ENCODE measurements at places on chromosomes 13 and 19.
A peak's percentile ranks its signal among the peaks of the same experiment; 100 is the strongest.

GRCh38 chr13:96744367-96745331 is 249.6 kb downstream of the OXGR1 start:
- DNase-seq: no peak

DNA sequence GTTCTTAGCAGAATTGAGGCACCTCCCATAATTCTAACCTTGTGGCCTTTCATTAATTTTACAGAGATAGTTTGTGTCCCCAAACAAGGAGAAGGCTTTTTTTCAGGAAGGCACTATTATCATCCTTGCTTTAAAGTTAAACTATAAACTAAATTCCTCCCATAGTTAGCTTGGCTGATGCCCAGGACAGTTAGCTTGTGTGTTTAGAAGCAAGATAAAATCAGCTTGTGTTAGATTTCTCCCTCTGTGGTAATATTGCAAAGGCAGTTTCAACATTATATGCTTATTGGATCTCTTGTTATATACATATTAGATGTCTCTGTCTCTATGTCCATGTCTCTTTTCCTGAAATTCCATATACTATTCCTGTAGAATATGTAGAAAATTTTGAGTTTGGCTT is 342.7 kb downstream of the TBC1D4 start:
- DNase-seq: no peak

- DNase-seq: peak; percentile 40
These were observed 275.6 kb downstream of the DCLK1 start for GRCh38 chr13:35855531-35856019.

DNA sequence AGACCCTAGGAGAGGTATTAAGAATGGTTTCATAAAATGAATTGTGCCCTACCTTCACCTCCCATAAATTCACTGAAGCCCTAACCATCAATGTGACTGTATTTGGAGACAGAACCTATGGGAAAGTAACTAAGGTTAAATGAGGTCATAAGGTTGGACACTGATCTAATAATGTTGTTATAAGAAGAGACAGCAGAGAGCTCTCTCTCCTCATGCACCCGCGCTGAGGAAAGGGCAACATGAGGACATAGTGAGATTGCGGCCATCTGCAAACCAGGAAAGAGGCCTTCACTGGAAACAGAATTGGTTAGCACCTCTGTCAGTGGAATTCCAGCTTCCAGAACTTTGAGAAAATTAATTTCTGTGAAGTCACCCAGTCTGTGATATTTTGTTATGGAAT is 1396.1 kb upstream of the MIR17HG start:
- no peak for DNase-seq

GRCh38 chr19:41426952-41427646 is at the start of gene B3GNT8:
TSS of gene B3GNT8 (minus strand) at chr19:41427374. CDS start at chr19:41426778, 596 bp downstream.
- DNase-seq: peak; percentile 88

GRCh38 chr19:31334849-31335624 is 14.2 kb downstream of the TSHZ3 start:
- no peak for DNase-seq

DNA sequence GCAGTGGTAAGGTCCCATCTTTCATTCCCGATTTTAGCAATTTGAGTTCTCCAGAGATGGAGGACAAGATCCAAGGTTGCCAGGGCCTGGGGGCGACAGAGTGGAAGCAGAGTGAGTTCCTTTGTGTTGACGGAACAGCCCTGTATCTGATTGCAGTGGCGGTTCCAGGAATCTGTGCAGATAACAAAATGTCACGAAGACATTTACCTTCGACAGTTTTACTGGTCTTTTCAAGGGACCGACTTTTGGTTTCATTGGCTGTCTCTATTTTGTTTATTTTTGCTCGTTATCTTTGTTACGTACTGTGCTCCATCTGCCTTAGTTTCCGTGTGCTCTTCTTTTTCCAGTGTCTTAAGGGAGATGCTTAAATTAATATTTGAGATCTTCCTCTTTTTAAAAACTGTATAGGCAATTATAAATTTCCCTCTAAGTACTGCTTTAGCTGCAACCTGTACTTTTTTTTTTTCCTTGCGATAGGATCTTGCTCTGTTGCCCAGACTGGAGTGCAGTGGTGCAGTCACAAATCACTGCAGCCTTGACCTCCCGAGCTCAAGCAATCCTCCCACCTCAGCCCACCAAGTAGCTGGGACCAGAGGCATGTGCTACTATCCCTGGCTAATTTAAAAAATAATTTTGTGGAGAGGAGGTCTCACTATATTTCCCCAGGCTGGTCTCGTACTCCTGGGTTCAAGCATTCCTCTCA is 23.2 kb downstream of the KDM4B start:
- DNase-seq: no peak

DNA sequence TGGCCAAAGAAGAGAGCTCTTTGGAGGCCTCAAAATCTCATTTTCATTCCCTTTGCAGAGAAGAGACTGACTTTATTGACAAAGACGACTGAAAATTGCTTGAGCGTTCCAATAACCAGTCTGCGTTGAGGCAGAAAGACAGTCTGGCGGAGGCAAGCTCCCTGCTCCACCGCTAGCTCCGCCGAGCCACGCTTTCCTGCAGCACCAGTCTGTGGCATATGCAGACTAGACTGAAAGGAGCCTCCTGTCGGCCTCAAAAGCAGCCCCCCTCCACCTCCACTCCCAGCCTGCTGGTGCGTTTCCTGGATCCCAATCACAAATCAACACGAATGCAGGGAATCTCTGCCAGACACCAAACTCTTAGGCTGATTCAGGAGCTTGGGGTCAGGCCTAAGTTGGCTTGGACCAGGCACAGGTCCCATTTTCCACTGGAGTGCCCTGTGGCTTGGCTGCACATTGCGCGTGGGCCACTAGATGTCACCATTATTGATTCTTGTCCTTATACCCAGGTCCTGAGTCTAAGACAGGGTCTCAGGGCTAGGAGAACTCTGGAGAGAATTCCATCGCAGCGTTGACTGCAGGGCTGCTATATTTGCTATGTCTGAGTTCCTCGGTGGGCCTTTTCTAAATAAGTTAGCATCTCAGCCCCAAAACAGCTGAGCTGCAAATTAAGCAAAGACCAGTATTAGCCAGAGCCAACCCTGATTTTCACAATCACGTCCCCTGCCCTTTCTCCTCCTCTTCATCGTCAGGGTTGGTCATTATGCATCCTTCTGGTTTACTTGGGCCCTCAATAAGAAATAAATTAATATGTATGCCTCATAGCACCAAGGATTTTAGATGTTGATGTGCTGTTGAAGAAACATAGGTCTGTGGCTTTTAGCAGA is 5.2 kb upstream of the ZNF507 start:
- peak; percentile 72 for DNase-seq

GRCh38 chr13:97339988-97340749 is 93.8 kb upstream of the RAP2A start:
- no peak for DNase-seq

DNA sequence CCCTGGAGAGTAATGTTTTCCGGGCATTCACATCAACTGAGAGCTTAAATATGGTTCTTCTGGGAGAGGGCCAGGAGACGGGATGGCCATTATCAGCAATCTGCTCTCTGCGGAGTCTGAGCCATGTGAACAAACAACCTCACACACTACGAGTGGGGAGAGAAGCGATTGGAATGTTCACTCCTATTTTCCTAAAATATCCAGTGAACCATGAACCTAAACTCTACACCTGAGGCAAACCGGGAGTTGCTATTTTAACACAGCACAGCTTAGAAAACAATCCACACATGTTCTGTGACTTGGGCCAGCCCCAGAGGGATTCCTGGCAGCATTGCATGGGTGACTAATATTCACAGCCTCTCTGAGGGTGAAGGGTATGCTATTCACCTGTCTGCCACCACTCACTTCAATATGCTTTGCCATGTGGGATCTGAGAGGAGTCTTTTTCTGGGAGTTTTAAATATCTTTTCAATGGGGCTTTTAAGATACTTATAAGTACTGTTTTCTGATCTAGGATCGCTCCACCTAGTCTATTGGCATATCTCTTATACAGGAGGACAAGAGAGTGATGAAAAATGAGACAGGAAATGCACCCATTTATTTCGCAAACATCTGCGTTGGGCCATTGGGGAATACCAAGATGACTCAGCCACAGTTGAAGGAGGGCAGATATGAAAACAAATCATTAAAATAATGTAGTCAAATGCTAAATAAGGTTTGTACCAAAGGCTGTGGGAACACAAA is 72.6 kb upstream of the SERP2 start:
- DNase-seq: peak; percentile 38

GRCh38 chr13:80348314-80348713 is 7.4 kb upstream of the SPRY2 start:
- DNase-seq: no peak

DNA sequence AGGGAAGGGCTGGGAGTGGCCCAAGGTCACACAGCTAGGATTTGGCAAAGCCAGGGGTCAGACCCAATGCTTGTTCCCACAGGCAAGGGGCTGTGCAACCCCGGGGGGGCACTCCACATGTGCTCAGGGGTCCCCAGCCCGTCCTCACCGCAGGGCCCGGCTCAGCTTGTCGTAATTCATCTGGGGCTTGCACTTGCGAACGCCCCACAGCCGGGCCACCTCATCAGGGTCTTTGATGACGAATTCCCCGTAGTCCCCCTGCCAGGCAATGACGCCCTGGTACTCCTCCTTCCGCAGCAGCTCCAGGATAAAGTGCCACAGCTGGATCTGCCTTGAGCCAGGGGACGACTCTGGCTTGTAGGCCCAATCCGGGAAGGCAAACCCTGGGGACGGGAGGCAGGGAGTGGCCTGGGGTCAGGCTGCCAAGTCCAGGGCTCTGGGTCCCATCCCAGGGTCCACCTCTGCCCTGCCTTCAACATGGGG is 4.7 kb downstream of the ERF start:
- no peak for DNase-seq

GRCh38 chr19:53646144-53646543 is 14.3 kb downstream of the DPRX start:
- no peak for DNase-seq

GRCh38 chr19:2691951-2692350 is 10.5 kb downstream of the GNG7 start:
- no peak for DNase-seq

GRCh38 chr13:98447881-98448641 is 128.8 kb downstream of the STK24 start:
- DNase-seq: peak; percentile 43

- no peak for DNase-seq
These were observed 3.9 kb upstream of the IL12RB1 start for GRCh38 chr19:18090545-18091216.

DNA sequence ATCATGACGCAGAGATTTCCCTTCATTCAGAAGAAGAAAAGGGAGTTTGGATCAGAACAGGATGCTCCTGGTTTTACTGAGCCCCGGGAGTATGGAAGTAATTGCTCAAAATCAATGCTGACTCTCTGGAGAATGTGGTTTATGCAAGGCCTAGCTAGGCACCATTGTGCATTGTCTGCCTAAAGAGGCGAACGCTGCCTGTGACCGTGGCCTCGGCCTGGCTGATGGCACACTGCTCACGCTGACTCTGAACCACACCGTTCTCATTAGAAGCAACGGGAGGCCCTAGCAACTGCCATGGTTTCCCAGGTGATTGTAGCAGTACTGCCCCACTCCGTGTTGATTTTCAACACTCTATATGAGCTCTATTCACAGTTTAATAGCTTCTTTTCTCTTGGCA is 41.7 kb upstream of the UBL3 start:
- no peak for DNase-seq

DNA sequence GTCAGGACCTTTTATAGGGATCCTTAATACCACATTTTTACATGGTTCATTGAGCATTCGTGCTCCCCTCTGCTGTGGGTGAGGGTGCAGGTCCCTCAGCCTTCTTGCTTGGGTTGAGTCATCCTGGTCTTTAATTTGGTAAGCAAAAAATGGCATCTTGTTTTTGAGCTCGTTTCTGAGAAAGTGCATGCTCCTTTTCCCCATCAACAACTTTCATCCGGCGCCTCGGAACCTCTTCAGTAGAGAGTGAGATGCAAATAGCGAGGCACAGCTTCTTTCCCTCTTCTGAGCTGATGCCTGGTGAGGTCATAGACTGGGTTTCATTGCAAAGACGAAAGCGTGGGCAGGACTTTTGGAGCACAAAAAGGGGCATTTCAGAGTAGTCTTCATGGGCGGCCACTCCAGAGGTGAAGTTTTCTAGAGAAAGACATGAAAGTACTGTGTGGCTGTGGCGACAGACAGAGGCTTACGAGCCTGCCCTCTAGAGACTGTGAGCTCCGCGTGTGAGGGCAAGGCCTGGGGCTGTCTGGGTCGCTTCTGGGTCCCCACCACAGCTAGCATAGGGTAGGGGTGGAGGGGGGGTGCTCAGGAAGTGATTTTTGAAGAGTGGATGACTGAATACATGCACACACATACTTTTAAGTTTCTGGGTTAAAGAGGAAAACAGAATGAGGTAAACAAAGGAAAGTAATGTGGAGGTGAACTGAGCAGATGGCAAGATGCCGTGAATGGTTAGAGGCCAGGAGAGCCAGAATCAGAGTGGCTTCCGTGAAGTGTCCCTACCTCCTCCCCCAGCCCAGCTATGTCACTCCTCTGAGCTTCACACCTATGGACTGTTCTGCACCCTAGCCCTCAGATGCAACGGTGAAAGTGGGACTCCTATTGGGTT is 44.3 kb downstream of the BBC3 start:
- no peak for DNase-seq

DNA sequence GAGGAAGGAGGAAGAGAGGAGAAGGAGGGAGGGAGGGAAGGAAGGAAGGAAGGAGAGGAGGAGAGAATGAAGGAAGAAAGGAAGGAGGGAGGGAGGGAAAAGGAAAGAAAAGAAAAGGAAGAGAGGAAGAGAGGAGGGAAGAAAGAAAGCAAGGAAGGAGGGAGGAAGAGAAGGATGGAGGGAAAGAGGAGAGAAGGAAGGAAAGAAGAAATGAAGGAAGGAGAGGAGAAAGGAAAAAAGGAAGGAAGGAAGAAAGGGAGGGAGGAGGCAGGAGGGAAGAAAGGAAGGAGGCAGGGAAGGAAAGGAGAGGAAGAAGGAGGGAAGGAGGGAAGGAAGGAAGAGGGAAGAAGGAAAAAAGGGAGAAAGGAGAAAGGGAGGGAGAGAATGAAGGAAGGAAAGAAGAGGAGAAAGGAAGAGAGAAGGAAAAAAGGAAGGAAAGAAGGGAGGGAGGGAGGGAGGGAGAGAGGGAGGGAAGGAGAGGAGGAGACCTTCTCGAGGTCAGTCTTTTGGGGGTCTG is 13.4 kb upstream of the CASP14 start:
- DNase-seq: no peak

DNA sequence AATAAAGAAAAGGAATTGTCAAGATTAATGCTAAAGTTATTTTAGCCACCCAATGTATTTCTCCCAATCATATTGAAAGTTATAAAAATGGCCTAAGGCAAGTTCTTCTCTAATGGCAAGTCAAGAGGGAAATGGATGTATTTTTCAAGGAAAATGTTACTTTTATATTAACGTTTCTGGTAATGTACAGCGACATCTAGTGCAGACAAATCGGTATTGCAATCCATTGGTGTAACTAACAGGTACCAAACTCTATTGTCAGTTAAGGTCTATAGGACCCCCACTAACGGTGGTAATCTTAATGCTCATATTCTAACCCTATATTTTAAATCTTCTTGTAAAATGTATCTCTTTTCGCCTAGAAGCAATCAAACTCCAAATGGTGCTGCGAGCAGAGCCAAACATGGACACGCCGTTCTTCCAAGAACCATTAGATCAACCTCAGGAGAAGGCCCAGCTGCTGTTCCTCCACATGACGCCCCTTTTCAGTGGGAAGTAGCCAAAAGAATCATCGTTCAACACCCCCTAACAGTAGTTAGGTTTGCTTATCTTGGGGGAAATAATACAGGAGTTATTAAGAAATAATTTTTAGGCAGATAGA is 98.5 kb upstream of the PABPC3 start:
- DNase-seq: peak; percentile 21

GRCh38 chr13:30149248-30149647 is 158.1 kb downstream of the KATNAL1 start:
- no peak for DNase-seq

GRCh38 chr19:17610384-17610783 is 54.9 kb downstream of the COLGALT1 start:
- DNase-seq: peak; percentile 55
